ENCODE measurements at places on chromosomes 2 and 18.

- DNase-seq, result no peak
Observed at GRCh38 chr2:105775809-105776559, 31.3 kb downstream of the NCK2 start.

DNA sequence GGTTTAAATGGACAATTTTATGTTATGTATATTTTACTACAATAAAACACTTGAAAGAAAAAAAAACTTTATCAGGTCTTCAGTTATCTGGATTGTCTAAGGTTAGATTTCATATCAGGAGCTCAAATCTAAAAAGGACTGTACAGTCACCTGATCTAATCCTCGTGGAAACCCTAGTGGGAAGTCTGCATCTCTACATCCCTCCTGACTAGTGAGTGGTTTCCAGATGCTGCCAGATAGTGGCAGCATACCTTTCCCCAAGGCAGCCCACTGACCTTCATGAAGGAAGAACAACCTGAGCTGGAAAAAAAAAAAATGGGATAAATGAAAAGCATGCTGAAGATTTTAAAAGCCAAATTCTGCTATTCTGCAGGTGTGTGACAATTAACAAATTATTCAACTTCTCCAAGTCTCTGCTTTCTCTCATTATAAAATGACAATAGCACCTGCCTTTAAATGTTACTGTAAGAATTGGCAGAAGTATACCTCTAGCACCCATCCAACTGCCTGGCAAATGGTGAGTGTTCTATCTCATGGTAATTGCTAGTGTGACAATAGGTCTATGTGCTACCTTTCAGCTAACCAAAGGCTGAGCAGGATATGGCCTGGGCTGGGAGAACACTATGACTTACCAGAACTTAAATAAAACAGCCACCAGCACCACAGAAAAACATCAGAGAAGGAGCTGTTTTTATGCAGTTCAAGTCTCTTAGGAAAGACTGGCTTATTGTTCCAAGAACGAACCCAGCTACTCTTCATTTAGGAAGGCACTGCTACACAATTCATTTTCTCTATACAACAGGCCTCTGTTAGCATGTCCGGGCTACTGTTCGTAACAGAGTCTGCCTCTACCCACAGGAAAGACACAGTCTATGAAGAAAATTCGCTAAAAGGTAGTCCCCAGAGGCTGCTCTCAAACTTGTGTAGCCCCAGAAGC is 8.6 kb downstream of the CLASP1 start:
- no peak for DNase-seq

DNA sequence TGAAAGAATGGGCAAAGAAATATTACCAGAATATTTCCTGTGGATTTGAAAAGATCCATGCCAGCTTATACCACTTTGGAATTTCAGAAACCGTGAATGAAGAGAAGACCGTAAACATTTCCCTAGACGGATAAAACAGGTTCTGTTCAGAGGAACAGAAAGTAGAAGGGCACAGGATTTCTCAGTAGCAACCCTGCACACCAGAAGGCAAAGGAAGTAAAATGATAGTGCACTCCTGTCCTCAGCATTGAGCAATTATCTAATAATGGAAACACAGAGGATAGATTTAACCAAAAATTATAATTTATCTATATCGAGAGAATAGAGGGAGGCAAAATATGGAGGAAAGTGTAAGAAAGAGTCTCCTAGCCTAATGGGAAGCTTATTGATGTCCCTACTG is 87.0 kb upstream of the ITGA6 start:
- DNase-seq, result no peak

DNA sequence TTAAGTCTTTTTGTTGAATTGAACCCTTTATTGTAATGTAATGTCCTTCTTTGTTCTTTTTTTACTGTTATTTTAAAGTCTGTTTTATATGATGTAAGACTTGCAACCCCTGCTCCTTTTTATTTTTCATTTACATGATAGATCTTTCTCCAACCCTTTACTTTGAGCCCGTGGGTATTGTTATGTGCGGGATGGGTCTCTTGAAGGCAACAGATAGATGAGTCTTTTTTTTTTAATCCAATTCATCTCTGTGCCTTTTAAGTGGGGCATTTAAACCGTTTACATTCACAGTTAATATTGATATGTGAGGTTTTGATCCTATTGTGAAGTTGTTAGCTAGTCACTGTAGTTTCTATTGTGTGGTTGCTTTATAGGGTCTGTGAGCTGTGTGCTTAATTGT is 120.6 kb downstream of the NCOA1 start:
- no peak for DNase-seq

DNA sequence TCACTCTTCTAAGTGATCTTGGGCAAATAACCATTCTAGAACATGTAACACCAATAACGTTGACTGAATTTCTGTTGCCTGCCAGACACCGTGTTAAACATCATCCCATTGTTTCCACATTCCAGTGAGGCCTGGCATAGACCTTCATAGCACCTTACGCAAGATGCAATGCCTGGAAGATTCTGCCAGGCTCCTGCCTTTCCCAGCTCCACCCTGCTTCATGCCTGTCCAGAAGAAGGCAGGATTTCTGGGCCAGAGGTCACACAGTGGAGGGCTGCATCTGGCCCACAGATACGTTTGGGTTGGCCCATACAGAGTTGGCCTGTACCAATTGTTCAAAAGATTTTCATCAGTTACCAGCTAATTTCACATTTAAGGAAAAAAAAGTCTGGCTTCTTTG is 46.3 kb downstream of the EN1 start:
- no peak for DNase-seq

DNA sequence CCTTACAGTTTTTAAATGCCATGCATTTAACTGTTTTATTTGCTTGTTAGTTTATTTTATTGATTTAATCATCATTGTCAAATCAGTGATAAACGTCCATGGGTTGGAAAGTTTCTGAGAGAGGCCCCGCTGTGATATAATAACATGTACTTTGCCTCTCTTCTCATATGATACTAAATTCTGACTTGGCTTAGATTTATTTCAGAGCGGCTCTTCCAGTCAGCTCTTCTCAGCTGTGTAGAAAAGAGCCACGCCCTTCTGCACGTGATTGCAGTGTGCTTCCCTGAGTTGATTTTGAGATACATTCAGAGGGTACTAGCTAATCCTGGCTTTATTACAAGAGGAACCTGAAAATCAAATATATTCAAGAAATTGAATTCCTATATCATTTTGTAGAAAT is 218.6 kb downstream of the KCNE4 start:
- no peak for DNase-seq

DNA sequence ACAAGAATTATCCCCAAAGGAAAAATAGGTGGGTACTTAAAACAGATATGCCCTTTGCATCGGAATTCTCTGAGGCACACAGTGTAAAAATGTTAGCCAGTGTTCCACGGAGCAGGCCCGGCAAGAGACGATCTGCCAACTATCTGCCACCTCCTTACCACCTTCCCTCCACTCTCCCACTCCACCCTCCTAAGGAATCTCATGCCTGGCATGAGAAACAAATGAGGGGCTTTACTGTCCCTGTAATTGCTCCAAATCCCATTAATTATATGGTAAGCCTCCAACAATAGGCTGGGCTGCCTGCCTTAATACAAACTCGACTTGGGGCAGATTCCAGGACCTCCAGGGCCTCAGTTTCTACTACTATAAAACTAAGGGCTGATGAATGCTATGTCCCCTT is 102.3 kb downstream of the ZBTB7C start:
- DNase-seq, result no peak

- DNase-seq, result no peak
Observed at GRCh38 chr18:1760901-1761300, 810.4 kb downstream of the METTL4 start.

GRCh38 chr2:56813490-56813889 is 629.7 kb downstream of the CCDC85A start:
- DNase-seq, result no peak

DNA sequence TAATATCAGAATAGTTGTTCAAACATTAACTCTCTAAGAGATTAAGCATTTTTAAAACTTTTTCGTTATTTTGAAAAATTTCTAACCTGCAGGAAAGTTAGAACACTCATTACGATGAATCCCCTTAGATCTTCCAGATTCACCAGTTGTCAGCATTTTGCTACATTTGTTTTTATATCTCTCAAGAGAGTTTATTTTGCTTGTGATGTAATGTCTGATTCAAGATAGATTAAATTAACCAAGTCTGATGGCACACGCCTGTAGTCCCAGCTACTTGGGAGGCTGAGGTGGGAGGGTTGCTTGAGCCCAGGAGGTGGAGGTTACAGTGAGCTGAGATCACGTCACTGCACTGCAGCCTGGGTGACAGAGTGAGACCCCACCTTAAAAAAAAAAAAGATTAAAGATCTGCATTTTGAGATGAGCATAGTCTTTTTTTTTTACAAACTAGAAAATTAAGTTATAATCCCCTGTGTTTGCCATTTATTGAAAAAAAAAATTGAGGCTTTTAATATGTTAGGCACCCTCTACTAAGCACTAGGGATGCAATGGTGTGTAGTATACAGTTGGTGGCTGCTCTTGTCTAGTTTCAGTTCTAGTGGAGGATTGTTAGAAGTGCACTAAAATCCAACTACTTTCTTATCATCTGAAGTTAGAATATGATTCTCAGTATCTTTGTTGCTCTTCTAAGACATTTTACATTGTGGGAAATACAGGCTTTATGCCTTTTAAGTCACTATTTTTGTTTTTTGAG is 20.9 kb downstream of the RAB10 start:
- no peak for DNase-seq

DNA sequence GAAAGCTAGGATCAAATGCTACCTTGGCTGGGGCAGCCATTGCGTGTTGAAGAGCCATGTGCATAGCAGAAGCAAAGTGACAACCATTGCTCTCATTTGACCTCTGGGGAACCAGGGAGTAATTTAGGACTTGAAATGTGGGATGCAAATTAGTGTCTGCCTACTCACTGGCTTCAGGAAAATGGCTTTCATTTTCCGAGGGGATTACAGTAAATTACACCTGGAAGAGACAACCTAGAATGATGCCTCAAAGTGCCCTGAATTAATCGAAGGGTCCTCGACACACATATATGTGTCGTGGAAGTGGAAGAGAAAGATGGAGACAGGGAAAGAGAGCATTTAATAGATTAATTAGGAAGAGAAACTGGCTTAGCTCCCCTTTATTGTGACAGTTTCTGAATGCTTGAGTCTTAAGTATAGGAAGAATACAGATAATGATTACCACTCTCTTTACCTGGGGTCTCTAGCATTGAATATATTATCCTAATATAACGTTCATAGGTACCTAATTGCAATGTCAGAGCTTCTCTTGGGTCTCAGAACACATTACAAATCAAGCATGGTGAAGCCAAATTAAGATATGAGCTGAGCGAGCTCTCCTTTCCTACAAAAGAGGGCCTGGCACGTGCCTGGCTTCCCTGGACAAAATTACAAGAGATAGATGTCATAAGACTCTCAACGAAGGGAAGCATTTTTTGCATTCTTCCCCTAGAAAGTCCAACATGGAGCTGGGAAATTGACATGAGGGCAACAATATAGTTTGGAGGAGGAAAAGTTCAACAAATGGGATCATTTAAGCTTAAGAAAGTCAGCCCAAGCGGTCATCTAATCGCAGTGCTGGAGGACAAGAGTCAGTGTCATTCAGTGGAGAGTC is 59.5 kb downstream of the MYCN start:
- no peak for DNase-seq

DNA sequence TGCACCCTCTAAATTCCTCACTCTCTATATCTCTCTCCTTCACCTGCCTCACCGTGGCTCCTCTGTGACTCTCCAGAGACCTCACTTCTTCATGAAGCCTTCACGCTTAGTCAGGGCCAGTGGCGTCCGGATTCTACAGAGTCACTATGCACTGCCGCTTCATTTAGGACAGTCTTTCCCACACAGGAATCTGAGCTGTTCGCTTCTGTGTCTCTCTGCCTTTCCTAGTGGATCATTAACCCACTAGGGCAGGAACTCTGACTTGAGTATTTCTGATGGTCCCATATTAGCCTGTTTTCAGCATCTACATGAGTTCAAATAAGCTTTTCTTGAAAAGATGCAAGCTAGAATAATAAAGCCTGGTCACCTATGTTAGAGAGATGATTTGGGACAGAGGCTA is 180.2 kb upstream of the DOK6 start:
- no peak for DNase-seq

GRCh38 chr2:152611458-152612231 is 105.6 kb downstream of the PRPF40A start:
- no peak for DNase-seq

DNA sequence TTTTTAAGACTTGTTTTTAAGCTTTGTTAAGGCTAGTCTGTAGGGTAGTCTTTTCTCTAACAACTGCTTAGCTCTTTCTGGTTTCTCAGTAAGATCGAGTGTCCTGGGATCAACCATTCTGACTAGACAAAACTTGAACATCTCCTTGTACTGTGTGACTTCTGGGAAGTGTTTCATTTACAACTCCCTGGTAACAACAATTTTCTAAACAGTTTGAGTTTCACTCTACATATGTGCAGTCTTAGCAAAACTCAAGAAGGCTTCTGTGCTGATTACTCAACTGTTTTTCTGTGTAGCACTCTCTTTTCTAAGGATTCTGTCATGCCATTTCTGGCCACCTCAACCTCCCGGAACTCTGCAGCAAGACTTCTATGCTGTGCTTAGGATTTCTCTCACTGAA is 204.5 kb downstream of the KIAA1328 start:
- no peak for DNase-seq

- no peak for DNase-seq
Observed at GRCh38 chr2:204477358-204477950, 67.8 kb upstream of the PARD3B start.

GRCh38 chr2:102190430-102191107 is 3.7 kb downstream of the IL1RL2 start:
- DNase-seq, result no peak

- peak; percentile 40 for DNase-seq
Observed at GRCh38 chr2:100870652-100871531, 51.0 kb downstream of the NPAS2 start.

DNA sequence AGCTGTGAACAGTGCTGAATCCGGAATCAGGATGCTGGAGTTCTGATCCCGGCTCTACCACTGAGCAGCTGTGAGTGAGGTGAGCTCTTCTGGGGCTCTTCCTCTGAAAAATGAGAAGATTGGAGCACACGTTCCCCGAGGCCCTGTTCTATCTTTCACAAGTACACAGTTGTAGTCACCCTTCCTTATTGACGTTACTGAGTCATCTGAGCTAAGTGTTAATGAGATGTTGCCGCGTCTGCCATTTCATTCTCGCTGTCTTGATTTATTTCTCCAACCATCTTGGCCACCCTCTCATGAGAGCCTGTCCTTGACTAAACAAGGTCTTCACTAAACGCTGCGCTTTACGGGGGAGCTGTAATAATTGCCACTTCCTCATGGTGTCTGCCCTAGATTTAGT is 31.9 kb upstream of the EFR3B start:
- no peak for DNase-seq
